Pulmonary artery endothelial cell (primary cell): ENCODE measurements at places on chromosomes 2 and 18. TPM values are rescaled to one million over a fixed set of nuclear protein-coding genes. Genes with fewer than 3 reads are reported as not detected.

- no peak for DNase-seq
Measured at GRCh38 chr18:9617006-9617542, 2.7 kb upstream of the PPP4R1 start.

Gene KCNIP3
- total RNA-seq = 0.33 and 0.35 TPM in 2 replicates

DNA sequence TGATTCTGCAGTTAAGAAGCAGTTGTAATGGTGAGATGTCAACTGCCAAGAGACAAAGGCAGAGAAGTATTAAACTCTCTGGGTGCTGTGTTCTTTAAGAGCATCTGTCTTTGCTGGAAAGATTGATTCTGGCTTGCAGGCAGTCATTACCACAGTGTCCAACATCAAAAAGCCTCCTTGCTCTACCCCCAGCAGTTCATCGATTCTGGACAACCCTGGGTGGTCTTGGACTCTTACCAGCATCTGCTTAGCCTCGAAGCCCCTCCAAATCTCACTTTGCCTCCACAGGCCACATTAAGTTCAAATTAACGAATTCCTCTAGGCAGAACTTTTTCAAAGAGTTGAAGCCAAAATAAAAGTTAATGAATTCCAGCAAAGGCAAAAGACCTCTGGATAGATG is 1061.4 kb downstream of the TSN start:
- no peak for DNase-seq

- no peak for DNase-seq
Measured at GRCh38 chr2:168601741-168602140, 145.7 kb downstream of the CERS6 start.

Gene NOSTRIN
- total RNA-seq = 0.07 and 1.4 TPM in 2 replicates

GRCh38 chr2:182077448-182078142 is 91.9 kb downstream of the PPP1R1C start:
- DNase-seq = peak; percentile 58

- no peak for DNase-seq
Measured at GRCh38 chr2:118222672-118223421, 134.6 kb downstream of the INSIG2 start.

Gene MIB1
- total RNA-seq = 64.0 and 70.2 TPM in 2 replicates
